ENCODE measurements at places on chromosomes 6 and 20. TPM values are rescaled to one million over a fixed set of nuclear protein-coding genes. Genes with fewer than 3 reads are reported as not detected.
A peak's percentile ranks its signal among the peaks of the same experiment; 100 is the strongest.

DNA sequence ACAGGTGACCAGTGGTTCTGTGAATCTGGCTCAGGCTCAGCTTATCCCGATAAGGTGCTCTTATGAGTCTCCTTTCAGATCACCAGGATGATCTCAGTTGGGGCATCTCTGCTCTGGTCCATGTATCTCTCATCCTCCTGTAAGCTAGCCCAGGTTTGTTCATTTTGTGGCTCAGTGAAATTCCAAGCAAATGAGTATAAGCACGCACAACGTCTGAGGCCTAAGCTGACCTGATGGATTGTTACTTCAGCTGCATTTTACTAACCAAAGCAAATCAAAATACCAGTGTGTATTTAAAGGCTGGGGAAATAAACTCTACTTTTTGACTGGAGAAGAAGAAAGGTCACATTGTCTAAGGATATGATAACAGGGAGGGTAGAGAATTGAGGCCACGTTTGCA, 551.0 kb upstream of the BTBD3 start:
- no peak for DNase-seq

GRCh38 chr6:81897793-81898192, 145.3 kb upstream of the TENT5A start:
- DNase-seq = no peak

DNA sequence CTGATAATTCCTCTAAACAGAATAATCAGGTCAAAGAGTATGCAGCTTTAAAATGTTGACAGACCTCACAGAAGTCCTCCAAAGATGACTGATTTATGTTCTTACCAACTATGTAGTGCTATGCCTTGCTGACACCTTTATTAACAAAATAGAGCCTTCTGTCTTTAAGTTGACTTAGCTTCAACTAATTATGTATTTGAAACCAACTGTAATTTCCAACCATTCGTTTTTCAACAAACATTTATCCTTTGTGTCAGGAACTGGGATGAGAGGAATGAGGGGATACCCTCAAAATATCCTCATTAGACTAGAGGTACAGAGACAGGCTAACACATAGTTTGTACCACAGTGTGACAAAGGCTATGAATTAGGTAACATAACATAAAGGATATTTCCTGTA, 186.2 kb upstream of the ZNF217 start:
- DNase-seq = no peak

GRCh38 chr6:26521600-26522391, 16.4 kb upstream of the HMGN4 start:
- peak; percentile 66 for DNase-seq

DNA sequence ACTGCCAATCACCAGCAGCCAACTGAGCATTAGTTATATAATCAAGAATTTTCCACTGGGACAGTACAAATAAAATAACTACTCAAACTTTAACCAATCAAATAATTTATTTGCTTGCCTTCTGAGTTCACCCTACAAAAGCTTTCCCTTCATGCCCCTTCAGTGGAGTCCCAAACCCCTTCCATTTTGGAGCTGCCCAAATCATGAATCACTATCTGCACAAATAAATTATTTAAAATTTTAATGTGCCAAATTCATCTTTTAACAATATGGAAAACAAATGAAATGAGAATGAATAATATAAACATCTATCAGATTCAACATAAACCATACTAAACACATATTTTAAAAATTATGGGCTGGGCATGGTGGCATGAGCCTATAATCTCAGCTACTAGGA, 85.9 kb downstream of the KIF13A start:
- DNase-seq = no peak

GRCh38 chr6:117317261-117317660, 51.9 kb downstream of the VGLL2 start:
- DNase-seq = peak; percentile 5

GRCh38 chr6:119215885-119216590, 133.5 kb downstream of the MAN1A1 start:
- DNase-seq = no peak

- peak; percentile 26 for DNase-seq
Measured at GRCh38 chr20:25398376-25399036, 7.9 kb upstream of the ABHD12 start.

DNA sequence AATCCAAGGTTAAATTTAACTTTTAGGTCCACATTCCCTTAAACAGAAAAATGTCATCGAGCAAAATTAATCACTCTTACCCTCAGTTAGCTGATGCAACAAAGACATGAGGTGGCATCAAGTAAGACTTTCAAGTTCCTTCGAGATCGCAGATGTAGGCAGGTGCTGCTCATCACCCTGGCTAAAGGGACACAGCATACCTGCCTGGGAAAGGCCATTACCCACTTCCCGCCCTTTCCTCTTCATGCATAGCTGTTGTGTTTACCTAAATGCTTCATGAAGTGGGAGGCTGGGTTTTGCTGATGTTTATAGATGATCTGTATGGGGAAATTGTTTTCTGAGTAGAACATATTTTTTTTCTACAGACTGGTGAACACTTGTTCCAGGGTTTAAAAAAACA, 67.7 kb downstream of the GFRA4 start:
- DNase-seq = no peak

DNA sequence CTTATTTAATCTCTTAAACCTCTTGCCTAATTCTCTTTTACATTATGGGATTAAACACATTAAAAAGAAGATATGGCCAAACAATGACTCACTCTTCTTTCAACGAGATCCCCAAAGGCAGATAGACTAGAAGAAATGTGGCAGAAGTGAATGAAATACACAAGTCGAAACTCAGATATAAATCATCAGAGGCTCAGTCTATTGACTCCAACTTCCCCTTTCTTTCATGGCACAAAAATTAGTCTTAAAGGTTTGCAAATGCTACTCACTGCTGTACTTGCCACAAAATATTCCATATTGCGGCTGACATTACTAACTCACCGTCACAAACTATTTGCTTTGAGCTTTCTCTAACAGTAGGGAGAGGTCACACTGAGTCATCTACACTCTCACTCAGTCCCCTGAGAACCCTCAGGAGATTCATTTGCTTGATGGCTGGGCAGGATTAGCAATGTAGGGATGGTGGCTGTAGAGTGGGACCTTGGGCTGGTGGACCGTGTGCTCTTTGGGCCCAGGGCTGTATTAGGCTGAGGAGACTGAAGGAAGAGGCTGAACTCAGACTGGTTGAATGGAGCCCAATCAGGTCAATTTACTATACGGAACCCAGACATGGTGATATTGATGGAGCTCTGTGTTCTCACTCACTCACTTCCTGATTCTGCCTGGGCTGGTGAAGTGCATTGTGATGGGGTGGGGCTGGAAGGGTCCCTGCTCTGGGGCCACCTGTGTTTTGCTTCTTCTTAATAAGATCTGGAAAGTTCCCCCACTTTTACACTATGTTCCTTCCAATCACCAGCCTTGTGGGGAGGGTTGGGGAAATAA, 42.8 kb upstream of the UBR2 start:
- no peak for DNase-seq

DNA sequence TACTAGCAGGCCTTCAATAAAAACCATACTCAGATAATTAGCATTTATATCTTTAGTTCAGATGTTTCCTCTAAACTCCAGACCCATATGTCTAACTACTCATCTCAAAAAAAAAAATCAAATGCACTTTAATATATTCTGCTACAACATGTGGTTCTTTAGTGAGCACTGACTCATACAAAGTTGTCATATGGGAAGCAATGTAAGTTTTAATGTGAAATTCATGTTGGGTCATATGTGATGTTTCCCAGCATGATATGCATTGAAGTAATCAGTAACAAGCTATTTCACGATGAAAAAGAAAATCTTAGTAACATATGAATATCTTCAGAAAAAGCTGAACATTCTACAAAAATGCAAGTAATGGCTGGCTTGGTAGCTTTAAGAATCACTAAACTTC, 859.7 kb upstream of the ADGRB3 start:
- DNase-seq = no peak

DNA sequence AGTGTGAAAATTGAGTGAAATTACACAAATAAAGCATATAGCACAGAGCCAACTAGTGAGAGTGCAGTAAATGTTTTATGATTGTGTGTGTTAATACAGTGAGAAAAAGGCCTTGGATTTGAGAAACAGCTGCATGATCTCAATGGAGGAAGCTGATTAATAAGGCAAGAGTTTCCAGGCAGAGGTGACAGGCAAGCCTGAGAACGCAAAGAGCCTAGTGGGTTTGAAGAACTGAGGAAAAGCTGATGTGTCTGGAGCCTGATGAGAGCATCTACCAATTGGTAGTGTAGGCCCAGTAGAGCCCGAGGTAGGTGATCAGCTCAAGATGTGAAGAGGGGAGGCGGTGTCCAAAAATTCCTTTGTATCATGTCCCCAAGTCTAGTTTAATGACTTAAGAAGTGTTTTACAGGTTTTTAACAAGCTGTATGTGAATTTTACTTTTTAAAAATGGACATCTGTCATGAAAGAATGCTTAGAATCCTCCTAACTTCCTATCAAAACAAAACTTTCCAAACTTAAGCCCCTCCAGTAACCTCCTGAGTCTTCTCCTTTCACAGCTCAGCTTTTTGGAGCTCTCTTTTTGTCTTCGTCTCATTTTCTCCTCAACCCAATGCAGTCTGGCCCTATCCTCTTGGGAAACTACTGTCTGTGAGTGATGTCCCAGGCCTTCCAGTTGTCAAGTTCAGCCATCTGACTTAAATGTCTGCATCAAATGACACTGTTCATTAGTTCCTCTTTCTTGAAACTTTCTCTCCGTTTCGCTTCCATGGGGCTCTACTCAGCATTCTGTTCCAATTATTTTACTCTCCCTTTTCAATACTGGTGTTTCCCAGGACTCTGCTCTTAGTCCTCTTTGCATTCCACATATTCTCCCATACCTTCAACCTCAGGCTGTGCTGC, 1.2 kb downstream of the CDC40 start:
- no peak for DNase-seq

- DNase-seq = no peak
Measured at GRCh38 chr20:3696200-3696599, 14.4 kb upstream of the ADAM33 start.

PCK1 gene
- 16.6 TPM for polyA plus RNA-seq

ECT2L gene
- polyA plus RNA-seq = 0.43 TPM

TRIM15 gene
- polyA plus RNA-seq = not detected

BPIFB2 gene
- polyA plus RNA-seq = not detected

TMEM200A gene
- 24.1 TPM for polyA plus RNA-seq

MARCKS gene
- 251 TPM for polyA plus RNA-seq

Measured in renal pelvis (tissue), 12 donors.